ENCODE measurements at places on chromosomes 11 and 22. TPM values are rescaled to one million over a fixed set of nuclear protein-coding genes. Genes with fewer than 3 reads are reported as not detected.

CAVIN3 gene
- total RNA-seq: 433 TPM

C11orf65 gene
- total RNA-seq: 0.62 TPM

TP53I11 gene
- 4.4 TPM for total RNA-seq

KCNQ1 gene
- not detected for total RNA-seq

POTEH gene
- total RNA-seq: not detected

Measured in aortic smooth muscle cell (primary cell).